NCI-H187 treated with DMSO at 0.1 percent for 48 hours (cell line): ENCODE measurements at places on chromosomes 13 and 19.

DNA sequence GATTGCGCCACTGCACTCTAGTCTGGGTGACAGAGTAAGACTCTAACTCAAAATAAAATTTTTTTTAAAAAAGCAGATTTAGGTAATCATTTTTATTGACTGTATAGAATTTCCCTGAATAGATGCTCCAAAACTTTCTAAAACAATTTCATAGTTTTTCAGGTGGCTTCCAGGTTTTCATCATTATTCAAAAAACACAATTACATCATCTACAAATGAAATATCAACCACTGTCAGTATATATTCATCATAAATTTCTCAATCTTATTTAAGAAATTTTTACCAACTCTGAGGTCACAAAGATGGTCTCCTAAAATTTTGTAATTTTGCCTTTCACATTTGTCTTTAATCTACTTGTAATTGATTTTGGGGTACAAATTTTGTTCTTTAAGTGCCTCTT lies 48.1 kb downstream of the ZC3H13 start:
- no peak for DNase-seq

GRCh38 chr19:18878858-18879578 lies 16.9 kb downstream of the CERS1 start:
- DNase-seq: no peak

DNA sequence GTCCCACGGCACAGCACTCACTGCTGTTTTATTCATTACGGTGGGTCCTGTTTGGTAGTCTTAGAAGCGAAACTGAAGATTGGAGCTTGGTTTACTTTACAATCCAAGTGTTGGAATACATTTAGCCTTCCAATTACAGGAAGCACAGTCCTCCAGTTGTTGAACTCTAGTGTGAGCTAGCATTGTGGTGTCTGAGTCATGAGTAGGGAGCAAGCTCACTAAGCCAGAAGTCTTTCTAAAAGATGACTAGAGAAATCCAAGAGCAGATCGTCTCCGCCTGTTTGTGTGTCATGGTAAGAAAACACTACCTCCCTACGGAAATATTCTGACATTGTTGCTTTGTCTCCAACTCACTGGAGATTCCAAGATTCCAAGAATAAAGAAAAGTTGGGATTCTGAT lies 10.1 kb upstream of the SHISA2 start:
- no peak for DNase-seq

DNA sequence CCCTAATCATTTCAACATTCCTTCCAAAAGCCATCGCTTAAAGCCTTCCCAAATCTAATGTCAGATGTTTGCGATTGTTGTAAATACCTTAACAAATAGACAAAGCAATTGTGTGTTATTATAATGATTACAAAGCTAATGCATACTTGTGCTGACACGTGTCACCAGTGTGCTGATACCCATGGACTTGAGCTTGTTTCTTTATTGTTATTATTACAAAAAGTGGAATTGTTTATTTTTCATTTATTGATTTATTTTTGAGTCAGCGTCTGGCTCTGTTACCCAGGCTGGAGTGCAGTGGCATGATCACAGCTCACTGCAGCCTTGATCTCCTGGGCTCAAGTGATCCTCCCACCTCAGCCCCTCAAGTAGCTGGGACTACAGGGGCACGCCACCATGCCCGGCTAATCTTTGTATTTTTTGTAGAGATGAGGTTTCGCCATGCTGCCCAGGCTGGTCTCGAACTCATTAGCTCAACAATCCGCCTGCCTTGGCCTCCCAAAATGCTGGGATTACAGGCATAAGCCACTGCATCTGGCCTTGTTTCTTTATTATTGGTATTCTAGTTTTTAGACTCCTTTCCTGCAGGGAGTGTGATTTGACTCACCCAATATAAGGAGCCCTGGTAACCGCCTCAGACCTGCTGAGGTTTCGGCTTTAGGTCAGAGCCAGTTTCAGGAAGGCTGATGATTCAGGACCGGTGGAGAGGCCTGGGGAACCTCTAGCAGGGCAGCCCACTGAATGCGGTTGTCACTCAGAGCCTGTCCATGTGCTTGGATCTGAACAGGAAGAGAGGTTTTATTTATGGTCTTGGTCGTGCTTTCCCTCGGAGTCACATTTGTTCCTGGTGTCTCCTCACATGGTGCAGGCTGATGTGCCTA lies 2.1 kb upstream of the FBXO17 start:
- no peak for DNase-seq

- no peak for DNase-seq
Observed at GRCh38 chr19:42657556-42657955, 62.8 kb upstream of the CEACAM8 start.

DNA sequence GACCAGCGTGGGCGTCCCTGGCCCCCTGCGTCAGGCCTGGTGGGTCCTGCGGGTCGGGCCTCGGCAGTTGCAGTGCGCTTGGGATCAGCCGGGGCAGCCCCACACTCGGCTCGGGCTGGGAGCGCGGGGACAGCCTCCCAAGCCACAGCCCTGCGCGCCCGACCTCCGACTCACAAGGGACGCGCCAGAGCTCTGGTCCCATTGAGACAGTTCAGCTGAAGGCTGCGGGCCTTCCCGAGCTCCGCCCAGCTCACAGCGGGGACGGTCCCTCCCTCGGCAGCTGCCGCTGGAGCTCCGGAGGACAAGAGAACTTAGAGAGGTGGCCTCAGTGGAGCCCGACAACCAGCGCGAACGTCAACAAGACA lies 45.7 kb upstream of the ZNF730 start:
- DNase-seq: no peak

- no peak for DNase-seq
Observed at GRCh38 chr19:46901701-46902401, 41.1 kb downstream of the ARHGAP35 start.

GRCh38 chr13:87234981-87235380 lies 436.2 kb upstream of the SLITRK5 start:
- no peak for DNase-seq

- no peak for DNase-seq
Observed at GRCh38 chr19:54415208-54415900, at the start of gene TTYH1. Gene TTYH1, plus strand, starts transcription at chr19:54415464. Its CDS starts 89 bp downstream, at chr19:54415553.

DNA sequence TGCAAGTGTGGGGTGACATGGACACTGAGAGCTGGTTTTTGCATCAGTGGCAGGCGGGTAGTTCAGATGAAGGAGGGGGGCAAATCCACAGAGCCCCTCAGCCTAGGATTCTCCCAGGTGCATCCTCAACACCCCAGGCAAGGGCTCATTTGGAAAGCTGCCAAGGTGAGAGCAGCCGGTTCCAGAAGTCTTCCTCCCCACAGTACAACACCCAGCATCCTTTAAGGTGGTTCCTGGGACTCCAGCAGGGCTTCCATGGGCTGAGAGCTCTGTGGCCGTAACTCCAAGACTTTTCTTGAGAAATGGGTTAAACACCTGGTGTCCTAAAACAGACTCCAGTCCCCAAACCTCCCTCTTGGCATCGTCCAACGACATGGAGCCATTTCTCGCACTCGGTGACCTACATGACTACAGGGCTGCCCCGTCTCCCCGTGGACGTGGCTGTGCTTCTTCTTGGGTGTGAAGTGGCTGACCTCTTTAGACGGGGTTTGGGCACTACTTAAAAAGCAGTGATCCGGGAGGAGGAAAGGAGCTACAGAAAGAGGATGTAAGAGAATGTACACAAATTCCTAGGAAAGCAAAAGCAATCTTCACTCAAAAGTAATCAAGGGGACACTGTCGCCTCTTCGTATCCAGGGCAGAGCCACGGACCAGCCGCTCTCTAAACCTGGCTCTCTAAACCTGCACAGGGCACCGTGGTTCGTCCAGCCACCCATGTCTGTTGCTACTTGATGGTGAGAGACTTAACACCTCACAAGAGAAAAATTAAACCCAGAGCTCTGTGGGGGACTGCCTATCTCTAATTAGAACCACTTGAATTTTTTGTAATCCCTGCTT lies 25.5 kb downstream of the RANBP3 start:
- DNase-seq: no peak
